ENCODE measurements at places on chromosomes 6 and 20.

GRCh38 chr20:38152175-38152620 lies 12.9 kb downstream of the TGM2 start:
- no peak for DNase-seq

- DNase-seq: no peak
Measured at GRCh38 chr6:113755449-113756289, 101.5 kb upstream of the MARCKS start.

GRCh38 chr6:53464483-53464882 lies 80.4 kb downstream of the GCLC start:
- no peak for DNase-seq

DNA sequence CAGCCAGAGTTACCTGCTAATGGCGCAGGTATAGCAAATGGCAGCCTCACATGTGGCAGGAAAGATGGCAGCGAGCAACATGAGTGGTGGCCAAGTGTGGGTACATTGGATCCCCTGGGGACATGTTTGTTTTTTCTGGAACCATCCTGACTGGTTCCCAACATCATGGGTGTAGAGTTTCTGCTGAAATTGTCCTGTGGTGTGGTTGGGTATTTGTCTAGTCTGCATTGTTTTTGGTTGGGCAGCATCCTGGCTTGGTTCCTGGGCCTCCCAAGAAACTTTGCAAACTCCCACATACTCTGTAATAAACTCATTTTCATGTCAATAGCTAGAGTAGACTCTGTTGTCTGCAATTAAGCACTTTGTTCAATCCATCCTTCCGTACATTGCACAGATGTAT lies 282.6 kb downstream of the CDC5L start:
- DNase-seq: no peak

GRCh38 chr6:130371921-130372420 lies 6.2 kb downstream of the TMEM200A start:
- no peak for DNase-seq

DNA sequence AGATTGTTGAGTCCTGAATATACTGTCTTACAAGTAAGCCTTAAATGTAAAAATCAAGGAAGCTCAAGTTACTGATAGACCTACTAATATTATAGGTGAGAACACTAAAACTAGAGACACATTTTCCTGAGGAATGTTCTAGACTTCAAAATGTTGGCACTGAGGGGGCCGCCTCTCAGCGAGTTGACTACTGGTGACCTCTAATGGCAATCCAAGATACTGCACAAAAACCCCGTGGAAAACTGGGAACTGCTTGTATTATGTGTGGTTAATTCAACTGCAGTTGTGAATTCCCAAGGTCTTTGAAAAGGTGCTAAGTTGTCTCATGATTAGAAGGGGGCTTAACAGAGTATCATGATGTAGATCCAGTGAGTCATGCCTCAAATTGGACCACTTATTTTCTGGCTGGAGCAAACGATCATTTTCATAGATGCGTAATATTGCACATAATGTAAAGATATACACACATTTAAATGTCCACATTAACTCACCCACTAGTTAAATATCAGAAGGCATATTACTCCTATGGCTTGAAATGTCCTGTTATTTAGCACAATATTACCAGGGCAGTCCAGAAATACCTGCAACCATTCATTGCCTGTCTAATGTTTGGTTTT lies 336.2 kb downstream of the FOXA2 start:
- DNase-seq: no peak

DNA sequence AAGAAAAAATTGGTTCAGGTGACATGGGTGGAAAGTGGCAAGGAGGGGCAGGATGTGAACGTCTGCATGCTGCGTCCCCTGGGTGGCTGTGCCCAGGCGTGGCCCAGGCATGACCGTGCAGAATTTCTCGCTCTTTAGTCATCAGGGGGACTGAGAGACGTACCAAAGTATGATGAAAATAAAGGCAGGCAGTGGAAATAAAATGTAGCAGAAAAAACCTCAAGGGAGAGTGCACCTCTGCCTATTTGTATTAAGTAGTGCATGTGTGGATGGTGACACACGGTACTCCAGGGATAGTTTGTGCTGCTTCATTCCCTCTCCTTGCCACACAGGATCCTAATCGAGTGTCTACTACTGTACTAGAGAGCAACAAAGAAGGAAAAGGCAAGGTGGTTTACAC lies 81.1 kb downstream of the ATP9A start:
- DNase-seq: no peak

DNA sequence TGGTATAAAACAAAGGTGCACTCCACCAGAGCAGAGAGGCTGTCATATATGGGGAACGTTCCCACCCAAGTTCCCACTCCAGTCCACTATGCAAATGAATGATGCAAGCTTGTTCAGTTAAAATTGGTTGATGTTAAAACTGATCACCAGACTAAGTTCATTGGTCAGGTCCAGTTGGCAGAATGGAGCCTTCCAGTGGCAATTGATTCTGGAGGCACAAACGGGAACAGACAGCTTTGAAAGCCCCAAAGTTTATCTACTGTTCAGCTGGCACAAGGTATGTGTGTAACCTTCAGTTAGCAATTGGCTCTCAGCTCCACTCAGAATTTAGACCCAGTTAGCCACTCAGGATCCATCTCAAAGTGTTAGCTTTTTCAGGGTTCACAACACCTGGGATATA lies 119.4 kb upstream of the CEP85L start:
- no peak for DNase-seq

GRCh38 chr20:48793776-48794175 lies 34.0 kb downstream of the PREX1 start:
- DNase-seq: no peak

GRCh38 chr20:32484225-32484957 lies 100.7 kb downstream of the NOL4L start:
- DNase-seq: no peak

GRCh38 chr6:84344005-84344404 lies 116.6 kb upstream of the CEP162 start:
- no peak for DNase-seq

GRCh38 chr20:46323557-46323956 lies 15.3 kb upstream of the CDH22 start:
- no peak for DNase-seq

- DNase-seq: peak; percentile 62
Measured at GRCh38 chr6:106223300-106223930, 102.1 kb downstream of the ATG5 start.

DNA sequence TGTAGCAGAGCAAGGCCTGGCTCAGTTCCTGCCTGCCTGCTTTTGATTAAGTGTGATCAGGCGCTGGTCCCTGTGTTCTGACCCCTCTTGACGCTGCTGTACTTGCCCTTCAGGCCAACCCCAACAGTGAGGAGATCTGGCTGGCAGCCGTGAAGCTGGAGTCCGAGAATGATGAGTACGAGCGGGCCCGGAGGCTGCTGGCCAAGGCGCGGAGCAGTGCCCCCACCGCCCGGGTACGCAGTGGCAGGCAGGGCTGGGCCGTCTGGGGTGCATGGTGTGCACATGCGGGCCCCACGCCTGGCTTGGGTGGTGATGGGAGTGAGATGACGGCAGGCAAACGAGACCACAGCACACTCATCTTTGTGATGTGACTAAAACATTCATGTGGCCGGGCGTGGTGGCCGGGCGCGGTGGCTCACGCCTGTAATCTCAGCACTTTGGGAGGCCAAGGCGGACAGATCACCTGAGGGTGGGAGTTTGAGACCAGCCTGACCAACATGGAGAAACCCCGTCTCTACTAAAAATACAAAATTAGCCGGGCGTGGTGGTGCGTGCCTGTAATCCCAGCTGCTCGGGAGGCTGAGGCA lies 10.1 kb upstream of the C20orf204 start:
- no peak for DNase-seq

- DNase-seq: no peak
Measured at GRCh38 chr20:37475252-37475651, 45.8 kb upstream of the NNAT start.

DNA sequence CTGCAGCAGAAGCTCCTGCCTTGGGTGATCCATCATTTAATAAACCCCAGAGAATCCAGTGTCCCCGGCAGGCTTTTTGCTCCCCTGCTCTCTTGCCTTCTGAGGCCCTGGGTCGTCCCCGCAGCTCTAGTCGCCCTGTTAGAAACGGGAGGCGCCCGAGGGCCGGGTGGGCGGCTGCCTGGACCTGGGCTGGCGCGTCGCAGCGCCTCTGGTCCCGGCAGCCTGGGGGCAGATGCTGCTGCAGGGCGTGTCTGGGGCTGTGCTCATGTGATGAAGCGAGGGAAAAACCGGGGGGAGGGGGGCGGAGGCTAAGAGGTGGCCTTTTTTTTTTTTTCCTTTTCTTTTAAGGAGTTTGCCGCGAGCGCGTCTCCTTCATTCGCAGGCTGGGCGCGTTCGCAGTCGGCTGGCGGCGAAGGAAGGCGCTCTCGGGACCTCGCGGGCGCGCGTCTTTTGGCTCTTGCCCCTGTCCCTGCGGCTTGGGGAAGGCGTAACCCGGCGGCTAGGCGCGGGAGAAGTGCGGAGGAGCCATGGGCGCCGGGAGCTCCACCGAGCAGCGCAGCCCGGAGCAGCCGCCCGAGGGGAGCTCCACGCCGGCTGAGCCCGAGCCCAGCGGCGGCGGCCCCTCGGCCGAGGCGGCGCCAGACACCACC lies 394 bp downstream of the AKAP12 start:
- peak; percentile 48 for DNase-seq

Data from stimulated activated CD4-positive, alpha-beta T cell treated with anti-CD3 and anti-CD28 coated beads, Interleukin-15, amount 100 ng/mL, for 48 hours (primary cell).